ENCODE measurements at places on chromosomes 4 and X. TPM values are rescaled to one million over a fixed set of nuclear protein-coding genes. Genes with fewer than 3 reads are reported as not detected.

DNA sequence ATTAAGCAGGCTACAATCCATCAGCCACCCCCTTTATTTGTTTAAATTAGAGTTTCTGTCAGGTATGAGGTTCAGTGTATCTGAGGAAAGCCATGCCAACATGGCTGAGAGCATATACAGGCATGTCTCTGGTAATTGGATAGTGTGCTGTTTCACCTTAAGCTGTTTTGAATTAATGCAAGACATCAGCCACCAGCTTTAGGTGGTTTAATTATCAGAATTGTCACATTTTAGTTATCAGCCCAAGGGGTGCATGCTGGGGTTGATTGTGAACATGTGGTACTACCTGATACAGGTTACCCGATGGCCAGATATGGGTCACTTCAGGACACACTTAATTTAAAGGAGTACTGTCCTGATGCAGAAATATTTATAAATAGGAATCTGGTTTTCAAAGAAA, 353.2 kb upstream of the TENM3 start:
- DNase-seq: no peak

GRCh38 chr4:93461541-93461940, 367.0 kb upstream of the ATOH1 start:
- DNase-seq: no peak

DNA sequence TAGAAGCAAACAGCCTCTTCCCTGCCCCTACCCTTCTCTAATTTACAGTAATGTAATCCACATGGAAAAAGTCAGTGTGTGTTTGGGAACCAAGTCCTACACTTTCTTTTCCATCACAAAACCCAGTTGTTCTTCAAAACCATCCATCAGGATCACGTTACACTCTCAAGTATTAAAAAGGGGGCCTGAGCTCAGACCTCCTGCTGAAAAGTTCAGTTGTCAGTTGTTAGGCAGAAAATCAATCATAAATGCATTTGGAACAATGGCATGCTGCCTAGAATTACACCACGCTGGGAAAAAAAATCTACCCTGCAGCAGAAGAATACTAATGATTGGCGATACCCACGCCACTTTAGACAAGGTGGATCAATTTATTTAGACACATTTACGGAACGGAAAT, 236.5 kb downstream of the PARM1 start:
- DNase-seq: no peak

Gene UGT2B17
- not detected for total RNA-seq

Gene UNC5C
- 1.8 TPM for total RNA-seq

Gene GPM6B
- total RNA-seq: 2.5 TPM

All from heart right ventricle (tissue), 16 donors.